COR-L47 (cell line): ENCODE measurements at places on chromosomes 12 and 14.

GRCh38 chr14:100498068-100498467 lies 89.1 kb downstream of the BEGAIN start:
- peak; percentile 88 for DNase-seq

DNA sequence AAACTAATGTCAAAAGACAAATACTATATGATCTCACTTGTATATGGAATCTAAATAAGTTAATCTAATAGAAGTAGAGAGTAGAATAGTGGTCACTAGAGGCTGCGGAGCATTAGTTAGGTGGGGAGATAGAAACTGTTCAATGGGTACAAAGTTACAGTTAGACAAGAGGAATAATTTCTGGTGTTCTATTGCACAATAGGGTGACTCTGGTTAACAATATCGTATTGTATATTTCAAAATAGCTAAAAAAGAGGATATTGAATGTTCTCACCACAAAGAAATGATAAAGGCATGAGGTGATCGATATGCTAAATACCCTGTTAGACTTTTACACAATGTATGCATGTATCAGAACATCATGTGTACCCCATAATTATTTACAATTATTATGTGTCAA lies 42.9 kb downstream of the IGF1 start:
- DNase-seq = no peak

- DNase-seq = no peak
Measured at GRCh38 chr12:100868487-100868886, 73.9 kb downstream of the ANO4 start.

GRCh38 chr12:5476356-5476755 lies 44.4 kb downstream of the NTF3 start:
- DNase-seq = no peak

DNA sequence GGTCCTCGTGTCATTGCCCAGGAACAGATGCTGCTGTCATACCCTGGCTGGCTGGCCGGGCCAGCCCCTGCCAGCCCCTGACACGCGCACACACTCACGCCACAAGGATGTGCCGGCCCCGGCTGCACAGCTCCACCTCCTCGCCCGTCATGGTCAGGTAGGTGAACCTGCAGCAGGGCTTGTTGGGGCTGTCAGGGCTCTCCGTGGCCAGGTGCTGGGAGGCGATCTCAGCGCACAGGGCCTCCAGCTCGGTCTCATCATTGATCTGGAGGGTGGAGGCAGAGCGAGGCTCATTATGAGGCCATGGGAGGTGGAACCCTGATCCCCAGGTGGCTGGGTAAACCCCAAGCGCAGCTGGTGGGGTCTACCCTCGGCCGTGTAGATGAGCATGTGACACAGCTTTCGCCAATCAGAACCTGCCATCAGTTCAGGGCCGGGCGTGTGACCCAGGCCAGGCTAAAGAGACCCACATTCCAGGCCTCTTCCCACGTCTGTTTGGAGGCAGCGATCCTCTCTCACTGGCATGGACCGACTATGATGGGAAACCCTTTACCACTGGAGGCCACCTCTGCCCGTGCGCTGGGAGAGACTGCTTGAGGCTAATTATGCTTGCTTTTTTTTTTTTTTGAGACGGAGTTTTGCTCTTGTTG lies 38.8 kb downstream of the TRAFD1 start:
- DNase-seq = no peak

DNA sequence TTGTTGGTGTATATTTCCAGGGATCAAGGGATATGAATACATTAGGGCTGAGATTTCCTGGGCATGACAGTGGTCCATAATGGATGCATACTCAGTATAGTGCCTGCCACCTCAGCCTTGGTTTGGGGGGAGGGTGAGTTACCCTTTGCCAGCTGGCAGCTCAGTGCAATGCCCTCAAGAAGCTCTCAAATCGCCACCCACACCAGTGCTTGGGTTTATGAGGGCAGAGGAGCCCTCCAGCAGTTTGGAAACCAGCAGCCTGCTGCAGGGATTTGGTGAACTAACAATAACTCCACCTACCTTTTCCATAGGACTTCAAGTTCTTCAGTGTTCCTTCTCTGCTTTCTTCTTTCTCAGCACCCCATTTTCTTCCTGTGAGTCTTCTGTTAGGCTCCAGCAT lies 218.9 kb downstream of the LRFN5 start:
- no peak for DNase-seq

GRCh38 chr12:77601069-77601468 lies 229.6 kb upstream of the NAV3 start:
- DNase-seq = no peak

GRCh38 chr14:21729703-21730233 lies 56.1 kb upstream of the OR4E1 start:
- DNase-seq = no peak

DNA sequence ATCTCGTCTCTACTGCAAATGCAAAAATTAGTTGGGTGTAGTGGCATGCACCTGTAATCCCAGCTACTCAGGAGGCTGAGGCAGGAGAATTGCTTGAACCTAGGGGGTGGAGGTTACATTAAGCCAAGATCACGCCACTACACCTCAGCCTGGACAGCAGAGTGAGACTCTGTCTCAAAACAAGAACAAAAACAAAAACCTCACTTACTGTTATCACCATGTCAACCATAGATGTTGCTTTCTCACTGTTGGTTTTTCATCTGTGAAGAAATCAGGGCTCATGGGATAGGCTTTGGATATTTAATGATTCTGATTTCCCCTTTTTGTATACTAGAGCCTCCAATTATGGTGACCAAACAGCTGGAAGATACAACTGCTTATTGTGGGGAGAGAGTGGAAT lies 49.7 kb upstream of the CHPT1 start:
- no peak for DNase-seq

DNA sequence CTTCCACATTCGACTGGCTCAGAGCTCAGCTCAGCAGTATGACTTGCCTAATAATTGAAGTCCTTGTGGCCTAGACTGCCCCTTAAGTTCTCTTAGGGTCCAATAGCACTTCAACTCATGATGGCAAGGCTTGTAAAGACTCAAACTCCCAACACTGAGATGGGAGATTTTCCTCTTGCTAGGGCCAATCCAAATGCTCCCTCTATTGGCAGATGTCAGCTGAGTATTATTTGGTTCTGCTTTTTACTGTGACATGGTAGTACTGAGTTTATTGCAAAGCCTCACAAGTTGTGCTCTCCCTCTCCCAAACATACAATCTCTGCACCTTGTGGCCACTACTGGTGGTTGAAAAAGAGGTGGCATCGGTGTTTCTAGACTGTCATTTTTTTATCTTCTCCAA lies 164.2 kb downstream of the ALG10 start:
- no peak for DNase-seq

DNA sequence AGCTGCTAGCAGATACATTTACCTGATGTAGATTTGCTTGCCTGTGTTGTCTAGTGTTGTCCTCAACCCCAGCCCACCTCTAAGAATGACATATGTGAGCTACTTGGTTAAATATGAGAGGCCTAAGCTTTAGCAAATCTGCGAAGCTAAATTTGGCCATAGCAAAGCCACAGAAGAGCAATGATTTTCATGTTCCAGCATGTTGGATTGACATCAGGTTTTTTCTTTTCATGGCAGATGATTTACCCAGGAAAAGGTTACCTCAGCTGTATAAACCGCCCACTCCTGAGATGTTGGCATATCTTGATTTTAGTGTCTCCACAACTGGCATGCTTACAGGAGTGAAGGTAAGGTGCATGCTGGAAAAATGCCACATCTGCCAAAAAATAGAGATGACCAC lies 36.4 kb upstream of the ATF1 start:
- DNase-seq = no peak

GRCh38 chr12:102977945-102978706 lies 20.7 kb downstream of the ASCL1 start:
- no peak for DNase-seq

GRCh38 chr12:57741844-57742738 lies 2.7 kb upstream of the TSPAN31 start:
- no peak for DNase-seq

DNA sequence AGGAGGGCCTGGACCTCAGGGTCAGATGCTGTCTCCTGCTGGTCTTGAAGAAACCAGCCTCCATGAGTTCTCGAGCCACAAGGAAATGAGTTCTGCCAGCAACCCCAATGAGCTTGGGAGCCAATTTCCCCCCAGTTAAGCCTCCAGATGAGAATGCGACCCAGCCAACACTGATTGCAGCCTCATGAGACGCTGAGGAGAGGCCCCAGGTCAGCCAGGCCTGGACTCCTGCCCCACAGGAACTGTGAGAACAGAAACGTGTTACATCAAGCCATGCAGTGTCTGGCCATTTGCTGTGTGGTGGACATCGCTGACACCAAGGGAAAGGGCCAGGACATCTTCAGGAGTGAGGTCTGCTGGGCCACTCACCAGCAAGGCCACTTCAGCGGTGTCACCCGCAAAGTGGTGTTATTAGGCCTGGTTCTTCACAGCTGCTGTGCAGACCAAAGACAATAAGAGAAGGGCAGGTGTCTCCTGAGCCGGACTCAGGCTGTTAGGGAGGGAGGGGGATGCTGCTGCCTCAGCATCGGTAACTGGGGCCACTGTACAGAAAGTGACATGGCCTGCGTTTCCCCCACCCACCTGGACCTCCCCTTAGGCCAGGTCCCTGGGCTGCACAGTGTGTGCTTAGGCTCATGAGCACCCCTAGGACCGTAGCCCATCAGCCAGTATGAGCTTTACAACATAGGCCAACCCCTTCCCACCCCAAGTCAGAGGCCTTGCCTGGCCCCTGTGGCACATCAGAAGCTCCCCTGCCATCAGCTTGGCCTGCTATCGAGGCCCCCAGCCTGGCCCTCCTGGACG lies 272.4 kb upstream of the RTL1 start:
- DNase-seq = no peak

- no peak for DNase-seq
Measured at GRCh38 chr12:6635375-6635855, 344 bp downstream of the LPAR5 start.

DNA sequence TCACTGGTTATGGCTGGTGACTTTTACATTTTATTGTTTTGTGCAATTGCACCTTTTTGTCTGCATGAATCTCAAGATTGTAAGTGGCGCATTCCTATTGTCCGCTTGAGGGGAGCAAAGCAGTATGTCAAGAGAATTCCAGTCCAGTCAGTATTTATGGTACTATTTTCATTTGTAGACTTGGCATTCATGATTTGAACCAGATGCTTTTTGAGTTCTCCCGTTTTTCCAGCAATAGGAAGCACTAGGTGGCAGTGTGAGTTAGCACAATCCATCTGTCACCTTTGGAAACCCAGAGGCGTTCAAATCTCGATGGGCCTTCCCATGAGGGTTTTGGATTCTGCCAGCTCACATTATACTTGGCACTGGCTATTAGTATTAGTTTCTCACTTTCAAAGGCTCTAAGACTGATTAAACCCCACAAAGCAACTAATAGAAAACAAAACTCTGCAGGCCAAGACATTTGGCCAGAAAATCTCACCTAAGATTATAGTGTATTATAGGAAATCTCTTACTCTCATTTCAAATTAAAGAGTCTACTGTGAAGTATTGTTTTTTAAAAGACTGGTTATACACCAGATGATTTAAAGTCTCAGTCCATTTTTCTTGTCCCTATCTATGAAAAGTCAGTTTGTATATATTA lies 2.2 kb downstream of the DACT1 start:
- DNase-seq = peak; percentile 74

- no peak for DNase-seq
Measured at GRCh38 chr12:18810537-18811253, 72.8 kb downstream of the CAPZA3 start.

DNA sequence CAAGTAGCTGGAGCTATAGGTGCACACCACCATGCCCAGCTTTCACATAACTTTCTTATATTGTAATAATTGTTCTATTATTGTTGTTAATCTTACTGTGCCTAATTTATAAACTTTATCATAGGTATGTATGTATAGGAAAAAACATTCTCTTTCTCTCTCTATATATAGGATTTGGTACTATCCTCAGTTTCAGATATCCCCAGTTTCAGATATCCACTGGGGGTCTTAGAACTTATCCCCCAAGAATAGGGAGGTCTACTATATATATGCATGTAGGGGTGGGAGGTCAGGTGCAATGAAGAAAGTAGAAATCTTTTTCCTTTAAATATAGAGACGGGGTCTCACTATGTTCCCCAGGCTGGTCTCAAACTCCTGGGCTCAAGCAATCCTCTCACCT lies 70.9 kb upstream of the STRN3 start:
- DNase-seq = no peak

GRCh38 chr12:46523863-46524770 lies 151.5 kb upstream of the SLC38A2 start:
- DNase-seq = no peak

- no peak for DNase-seq
Measured at GRCh38 chr12:123045678-123046077, 65.2 kb downstream of the ARL6IP4 start.

DNA sequence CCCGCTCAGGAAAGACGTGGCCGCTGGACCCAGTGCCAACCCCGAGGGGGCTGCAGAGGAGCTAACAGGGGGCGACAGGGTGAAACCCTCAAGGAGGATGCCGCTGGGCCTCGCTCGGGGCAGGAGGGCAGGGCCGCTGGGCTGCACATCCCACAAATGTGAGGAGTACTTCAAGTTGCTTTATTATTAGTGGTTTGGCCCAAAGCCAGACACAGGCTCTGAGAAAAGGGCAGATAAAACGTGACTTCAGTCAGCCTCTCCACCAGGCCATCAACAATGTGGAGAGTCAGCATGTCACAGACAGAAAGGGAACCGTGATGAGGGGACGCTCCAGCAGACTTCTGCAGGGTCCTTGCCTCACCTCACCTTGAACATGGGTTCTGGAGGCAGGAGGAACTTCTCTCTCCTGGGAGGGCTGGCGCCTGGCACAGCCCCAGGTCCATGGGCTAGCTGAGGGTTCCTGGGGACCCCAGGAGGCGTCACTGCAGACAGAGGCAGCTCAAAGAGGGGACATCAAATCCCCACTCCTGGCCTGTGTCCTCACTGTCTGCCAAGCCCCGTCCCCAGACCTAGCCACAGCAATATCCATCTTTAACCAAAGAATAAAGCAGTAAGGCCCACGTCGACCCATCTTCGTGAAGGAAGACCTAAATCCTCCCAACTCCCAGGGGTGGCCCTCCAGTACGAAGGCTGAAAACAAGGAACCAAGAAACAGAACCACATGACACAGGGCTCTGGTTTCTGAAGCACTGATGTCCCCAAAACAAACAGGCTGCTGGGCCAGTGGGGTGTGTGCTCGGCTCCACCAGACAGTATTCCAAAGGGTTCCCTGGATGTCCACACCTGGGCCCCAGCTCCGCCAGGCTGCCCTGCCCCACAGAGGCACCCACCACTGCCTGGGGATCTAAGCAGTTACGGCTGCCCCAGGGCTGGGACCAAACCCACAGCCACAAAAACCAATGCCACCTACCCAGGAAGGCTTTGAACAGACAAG lies 35.1 kb downstream of the CCDC85C start:
- DNase-seq = peak; percentile 26

- DNase-seq = no peak
Measured at GRCh38 chr12:132099739-132100138, 44.4 kb downstream of the DDX51 start.
